ENCODE measurements at places on chromosomes 6 and 20.

DNA sequence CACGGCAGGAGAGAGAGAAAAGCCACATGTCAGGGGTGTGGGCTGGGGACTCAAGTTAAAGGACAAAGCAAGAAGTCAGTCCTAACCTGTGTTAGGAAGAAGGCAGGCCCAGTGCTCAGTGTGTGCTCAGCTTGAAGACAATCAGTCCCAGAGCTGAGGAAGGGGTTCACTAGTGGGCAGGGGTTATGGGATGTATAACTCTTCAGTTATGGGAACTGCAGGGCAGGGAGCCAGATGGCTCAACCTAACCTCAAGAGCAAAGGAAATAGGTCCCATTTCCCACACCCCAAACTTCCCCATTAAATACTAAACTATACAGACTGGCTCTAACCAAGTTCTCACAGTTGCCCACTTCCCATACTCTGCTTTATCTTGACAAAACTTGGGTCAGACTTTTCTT is 7.4 kb upstream of the SSTR4 start:
- no peak overlapping the region for H3K4me3 ChIP-seq
- no peaks in the 10 kb centered on the region for H3K36me3 ChIP-seq
- no peak for DNase-seq
- no peaks in the 10 kb centered on the region for H3K27me3 ChIP-seq

DNA sequence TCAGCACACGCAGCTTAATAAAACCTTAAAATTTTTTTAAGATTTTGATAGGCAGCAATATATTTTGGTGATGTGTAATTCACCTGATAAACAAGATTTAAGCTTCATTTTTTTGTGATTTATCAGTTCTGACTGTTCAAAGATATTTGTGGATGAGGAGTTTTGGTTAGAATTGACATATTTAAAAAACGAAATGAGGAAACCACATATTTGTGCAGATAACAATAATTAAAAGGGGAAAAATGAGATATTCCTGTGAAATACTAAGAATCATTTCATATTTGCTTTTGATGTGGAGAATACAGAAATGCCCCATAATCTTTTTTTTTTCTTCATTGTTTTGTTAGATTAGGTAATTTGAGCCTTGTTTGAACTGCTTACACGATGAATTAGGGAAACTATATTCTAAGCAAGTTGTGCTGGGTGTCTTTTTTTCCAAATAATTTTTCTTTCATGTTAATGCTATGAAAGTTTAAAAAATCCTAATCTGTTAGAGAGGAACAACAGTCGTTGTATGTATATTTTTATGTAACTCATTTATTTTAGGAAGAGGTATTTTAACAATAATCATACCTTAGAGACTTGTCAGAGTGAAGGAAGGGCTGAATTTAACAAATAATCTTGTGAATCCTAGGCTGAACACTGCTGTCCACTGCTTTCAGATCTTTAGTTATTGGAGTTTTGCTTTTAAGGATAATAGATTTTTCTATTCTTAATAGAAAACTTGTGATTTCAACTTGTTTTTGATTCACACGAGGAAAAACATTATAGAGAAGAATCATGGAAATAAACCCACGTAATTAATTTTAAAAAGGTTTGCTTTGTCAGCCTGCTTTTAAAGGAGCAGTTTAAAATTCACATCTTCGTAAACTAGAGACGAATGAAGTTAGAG is 4.0 kb downstream of the ARID1B start:
- H3K36me3 ChIP-seq, result no peaks in the 10 kb centered on the region
- H3K27ac ChIP-seq, result peak overlapping the region; percentile 96
- peak overlapping the region; percentile 86 for H3K4me3 ChIP-seq
- no peaks in the 10 kb centered on the region for H3K27me3 ChIP-seq
- peaks cover 20% of the 10 kb centered on the region for H3K4me1 ChIP-seq
- no peak for DNase-seq

- no peak overlapping the region for H3K27ac ChIP-seq
- H3K36me3 ChIP-seq, result no peaks in the 10 kb centered on the region
- peaks cover 44% of the 10 kb centered on the region for H3K27me3 ChIP-seq
- peak; percentile 25 for DNase-seq
- H3K4me1 ChIP-seq, result no peaks in the 10 kb centered on the region
- no peak overlapping the region for H3K4me3 ChIP-seq
These were observed 114.7 kb downstream of the EDN3 start for GRCh38 chr20:59414936-59415623.

DNA sequence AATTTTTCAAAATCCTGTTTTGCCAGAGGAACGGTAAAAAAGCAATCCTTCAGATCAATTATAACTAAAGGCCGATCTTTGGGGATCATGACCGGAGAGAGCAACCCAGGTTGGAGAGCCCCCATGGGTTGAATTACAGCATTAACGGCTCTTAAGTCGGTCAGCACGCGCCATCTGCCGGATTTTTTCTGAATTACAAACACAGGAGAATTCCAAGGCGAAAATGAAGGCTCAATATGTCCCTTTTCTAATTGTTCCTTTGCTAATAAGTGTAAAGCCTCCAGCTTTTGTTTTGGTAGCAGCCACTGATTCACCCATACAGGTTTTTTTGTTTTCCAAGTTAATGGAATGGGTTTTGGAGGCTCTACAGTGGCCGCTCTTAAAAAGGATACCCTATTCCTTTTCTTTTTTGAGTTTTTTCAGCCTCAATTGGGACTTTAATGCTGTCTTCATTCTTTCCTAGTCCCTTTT is 16.9 kb upstream of the PTCRA start:
- H3K36me3 ChIP-seq, result no peaks in the 10 kb centered on the region
- no peaks in the 10 kb centered on the region for H3K27me3 ChIP-seq
- DNase-seq, result peak; percentile 73
- H3K4me1 ChIP-seq, result peaks cover 16% of the 10 kb centered on the region
- no peak overlapping the region for H3K27ac ChIP-seq
- H3K4me3 ChIP-seq, result no peak overlapping the region

DNA sequence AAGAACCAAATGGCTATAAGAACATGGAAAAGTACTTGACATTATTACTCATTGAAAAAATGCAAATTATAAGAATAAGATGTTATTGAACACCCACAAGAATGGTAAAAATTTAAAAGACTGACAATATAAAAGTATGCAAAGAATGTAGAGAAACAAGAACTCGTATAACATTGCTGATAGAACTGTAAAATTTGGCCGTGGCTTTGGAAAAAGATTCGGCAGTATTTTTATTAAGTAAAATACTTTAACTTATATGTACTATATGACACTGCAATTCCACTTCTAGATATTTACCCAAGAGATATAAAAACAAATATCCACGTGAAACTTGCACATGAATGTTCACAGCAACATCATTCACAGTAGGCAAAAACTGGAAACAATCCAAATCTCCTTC is 239.2 kb downstream of the TPBG start:
- H3K36me3 ChIP-seq, result no peaks in the 10 kb centered on the region
- H3K4me3 ChIP-seq, result no peak overlapping the region
- H3K4me1 ChIP-seq, result no peaks in the 10 kb centered on the region
- H3K27me3 ChIP-seq, result no peaks in the 10 kb centered on the region
- DNase-seq, result no peak

GRCh38 chr20:63360850-63361518 is at the start of gene CHRNA4:
TSS of gene CHRNA4 (minus strand) at chr20:63361349. CDS start at chr20:63361165, 184 bp downstream.
- no peaks in the 10 kb centered on the region for H3K27me3 ChIP-seq
- no peak for DNase-seq
- no peak within 1 kb of the TSS for H3K4me3 ChIP-seq
- no peaks in the 10 kb centered on the region for H3K36me3 ChIP-seq
- H3K27ac ChIP-seq, result no peak within 1 kb of the TSS
- peaks cover 8% of the 10 kb centered on the region for H3K4me1 ChIP-seq

DNA sequence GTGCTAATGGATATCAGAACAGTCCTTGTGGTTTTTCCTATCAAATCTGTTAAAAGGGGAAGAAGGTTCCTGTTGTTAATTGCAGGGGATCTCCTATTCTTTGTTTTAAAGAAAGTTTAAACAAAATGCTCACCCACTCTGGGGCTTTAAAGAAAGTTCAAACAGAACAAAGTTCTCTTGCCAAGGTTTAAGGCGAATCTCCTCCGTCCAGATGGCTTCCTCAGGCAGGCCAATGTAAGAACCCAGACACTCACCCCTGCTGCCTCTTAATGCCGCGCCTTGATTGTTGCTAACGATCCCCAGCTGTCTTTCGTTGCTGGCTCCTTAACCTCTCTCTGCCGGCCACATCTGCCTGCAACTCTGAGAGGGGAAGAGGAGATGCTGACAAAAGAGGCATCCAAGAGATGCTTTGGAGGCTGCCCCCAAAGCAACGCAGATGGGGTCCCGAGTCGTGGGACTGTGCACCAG is 235.0 kb upstream of the PRDM1 start:
- no peak overlapping the region for H3K27ac ChIP-seq
- no peaks in the 10 kb centered on the region for H3K4me1 ChIP-seq
- DNase-seq, result no peak
- no peaks in the 10 kb centered on the region for H3K27me3 ChIP-seq
- H3K36me3 ChIP-seq, result no peaks in the 10 kb centered on the region

GRCh38 chr6:147117011-147117410 is 87.2 kb upstream of the STXBP5 start:
- no peaks in the 10 kb centered on the region for H3K27me3 ChIP-seq
- no peaks in the 10 kb centered on the region for H3K36me3 ChIP-seq
- H3K27ac ChIP-seq, result no peak overlapping the region
- H3K4me1 ChIP-seq, result no peaks in the 10 kb centered on the region

DNA sequence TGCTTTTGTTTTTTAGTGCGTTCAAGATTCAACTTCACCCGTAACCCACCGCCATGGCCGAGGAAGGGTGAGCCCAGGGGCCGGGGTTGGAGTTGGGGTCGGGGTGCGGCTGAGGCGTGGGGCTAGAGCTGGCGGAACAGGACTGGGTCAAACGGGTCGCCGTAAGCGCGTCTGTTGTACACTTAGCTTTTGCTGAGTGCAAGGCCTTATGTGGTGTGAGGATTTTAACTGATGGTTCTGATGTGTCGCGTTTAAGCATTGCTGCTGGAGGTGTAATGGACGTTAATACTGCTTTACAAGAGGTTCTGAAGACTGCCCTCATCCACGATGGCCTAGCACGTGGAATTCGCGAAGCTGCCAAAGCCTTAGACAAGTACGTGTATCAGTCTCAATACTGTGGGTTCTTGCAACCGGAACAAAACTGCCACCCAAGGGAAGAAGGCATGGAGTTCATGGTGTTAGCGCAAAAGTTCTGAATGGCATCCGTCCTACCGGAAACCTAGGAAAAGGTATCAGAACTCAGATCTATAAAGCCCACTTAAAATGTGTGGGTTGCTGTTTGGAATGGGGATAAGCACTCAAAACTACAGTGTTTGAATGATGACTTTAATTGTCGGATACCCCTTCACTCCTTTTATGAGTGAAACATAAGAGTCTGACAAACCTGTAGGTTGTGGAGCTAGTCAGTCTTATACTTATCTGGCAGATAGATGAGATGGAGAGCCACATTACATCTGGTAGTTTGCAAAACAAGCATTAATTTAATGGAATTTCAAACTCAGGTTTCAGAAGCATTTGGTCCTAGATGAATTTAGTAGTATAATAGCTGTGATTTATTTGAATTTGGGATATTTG is 574 bp downstream of the RPS12 start:
- H3K4me3 ChIP-seq, result peak overlapping the region; percentile 84
- peaks cover 23% of the 10 kb centered on the region for H3K4me1 ChIP-seq
- H3K36me3 ChIP-seq, result peaks cover 17% of the 10 kb centered on the region

DNA sequence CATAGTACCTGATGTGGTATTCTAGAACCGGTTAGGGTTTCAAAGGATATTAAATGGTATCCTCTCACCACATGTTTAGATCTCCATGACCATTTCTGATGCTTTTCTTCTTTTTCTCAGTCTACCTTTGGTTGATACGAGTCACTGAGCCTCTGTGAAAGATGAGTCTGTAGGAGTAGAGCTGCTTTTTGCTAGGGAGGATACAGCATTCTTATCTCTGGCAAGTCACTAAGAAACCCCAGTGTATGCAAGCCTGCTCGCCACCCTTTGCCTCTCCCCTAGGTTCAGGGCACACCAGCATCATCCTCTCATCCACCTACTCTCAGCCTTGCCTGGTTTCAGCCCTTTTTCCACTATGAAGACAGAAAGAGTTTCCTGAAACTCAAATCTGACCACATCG is 89.9 kb downstream of the MTFR2 start:
- no peaks in the 10 kb centered on the region for H3K36me3 ChIP-seq
- H3K27ac ChIP-seq, result no peak overlapping the region
- H3K27me3 ChIP-seq, result no peaks in the 10 kb centered on the region
- no peak for DNase-seq

GRCh38 chr20:16111172-16111832 is 461.9 kb downstream of the KIF16B start:
- H3K36me3 ChIP-seq, result no peaks in the 10 kb centered on the region
- no peaks in the 10 kb centered on the region for H3K4me1 ChIP-seq
- no peak overlapping the region for H3K4me3 ChIP-seq
- DNase-seq, result no peak

- DNase-seq, result no peak
- H3K27me3 ChIP-seq, result no peaks in the 10 kb centered on the region
- no peaks in the 10 kb centered on the region for H3K4me1 ChIP-seq
- no peak overlapping the region for H3K27ac ChIP-seq
These were observed 286.2 kb downstream of the FARS2 start for GRCh38 chr6:5547556-5547955.

DNA sequence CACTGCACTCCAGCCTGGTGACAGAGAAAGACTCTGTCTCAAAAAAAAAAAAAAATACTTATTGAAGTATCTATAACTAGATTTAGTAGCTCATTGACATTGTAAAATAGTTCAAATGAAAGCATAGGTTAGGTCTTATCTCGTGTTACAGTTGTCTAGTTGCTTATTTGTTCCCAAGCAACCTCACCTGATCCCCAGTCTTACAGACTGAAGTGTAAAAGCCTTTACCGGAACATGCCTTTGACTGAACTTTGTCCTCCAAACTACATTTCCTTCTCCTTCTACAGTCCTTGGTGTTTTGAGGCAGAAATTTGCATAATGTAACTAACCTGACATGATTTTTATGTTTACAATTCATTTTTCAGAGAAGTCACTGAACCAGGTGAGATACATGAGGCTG is 61.0 kb downstream of the PKIB start:
- H3K36me3 ChIP-seq, result no peaks in the 10 kb centered on the region
- H3K4me1 ChIP-seq, result no peaks in the 10 kb centered on the region
- no peak overlapping the region for H3K4me3 ChIP-seq
- H3K27me3 ChIP-seq, result no peaks in the 10 kb centered on the region
- no peak for DNase-seq
- no peak overlapping the region for H3K27ac ChIP-seq

- no peaks in the 10 kb centered on the region for H3K27me3 ChIP-seq
- DNase-seq, result no peak
- no peaks in the 10 kb centered on the region for H3K36me3 ChIP-seq
- H3K4me3 ChIP-seq, result no peak overlapping the region
These were observed 96.4 kb upstream of the EPHA7 start for GRCh38 chr6:93515736-93516135.

- peaks cover 10% of the 10 kb centered on the region for H3K27me3 ChIP-seq
- no peaks in the 10 kb centered on the region for H3K4me1 ChIP-seq
- H3K36me3 ChIP-seq, result no peaks in the 10 kb centered on the region
- DNase-seq, result no peak
- H3K27ac ChIP-seq, result no peak overlapping the region
These were observed 87.3 kb downstream of the SCML4 start for GRCh38 chr6:107736713-107737396.
